ENCODE measurements at places on chromosomes 6 and 20. TPM values are rescaled to one million over a fixed set of nuclear protein-coding genes. Genes with fewer than 3 reads are reported as not detected.

GRCh38 chr20:46264391-46265266, 43.7 kb downstream of the CDH22 start:
- DNase-seq = no peak

- DNase-seq = no peak
Observed at GRCh38 chr20:6017467-6017866, 36.4 kb downstream of the LRRN4 start.

DNA sequence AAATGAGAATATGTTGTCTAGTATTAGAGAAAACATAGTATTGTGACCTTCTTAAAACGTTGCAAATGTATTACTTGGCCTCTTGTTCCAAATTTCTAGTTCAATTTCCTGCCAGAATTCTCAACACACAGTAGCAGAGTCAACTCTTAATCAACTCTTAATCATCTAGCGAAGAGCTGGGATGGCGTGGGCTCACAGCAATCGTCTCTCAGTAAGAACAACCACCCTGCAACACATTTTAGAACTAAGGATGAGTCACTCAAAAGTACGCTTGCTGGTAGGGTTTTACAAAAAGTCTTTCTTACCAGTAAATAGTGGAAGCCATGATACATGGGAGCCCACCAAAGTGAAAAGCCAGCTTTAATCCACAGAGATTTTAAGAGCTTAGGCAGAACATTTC, 24.6 kb downstream of the GPR6 start:
- no peak for DNase-seq

DNA sequence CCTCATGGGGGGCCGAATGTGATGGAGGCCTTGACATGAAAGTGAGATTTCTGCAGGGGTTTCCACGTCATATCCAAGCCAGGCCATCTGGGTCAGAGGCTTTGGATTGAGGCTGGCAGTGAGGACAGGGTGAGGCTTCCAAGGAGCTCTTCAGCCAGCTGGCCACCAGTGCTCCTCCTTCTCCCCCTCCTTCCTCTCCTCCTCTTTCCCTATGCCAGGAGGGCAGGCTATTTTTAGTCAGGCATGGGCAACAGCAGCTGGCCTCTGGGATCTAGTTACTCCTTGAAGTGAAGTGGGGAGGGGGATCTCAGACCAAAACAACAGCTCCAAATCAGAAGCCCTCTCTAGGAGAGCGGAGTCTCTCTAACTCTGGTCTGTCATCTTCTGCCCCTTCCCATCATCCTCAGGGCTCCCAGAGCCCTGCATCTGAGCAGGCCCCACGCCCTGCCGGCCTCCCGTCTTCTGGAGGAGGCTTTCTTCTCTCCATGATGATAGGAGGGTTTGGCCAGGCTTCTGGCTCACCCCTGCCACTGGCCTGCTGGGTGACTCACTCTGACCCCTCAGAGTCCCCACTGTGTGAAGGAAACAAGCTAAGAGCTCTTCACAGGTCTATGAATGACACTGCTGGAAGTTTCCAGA, 612 bp downstream of the TNNC2 start:
- DNase-seq = no peak

DNA sequence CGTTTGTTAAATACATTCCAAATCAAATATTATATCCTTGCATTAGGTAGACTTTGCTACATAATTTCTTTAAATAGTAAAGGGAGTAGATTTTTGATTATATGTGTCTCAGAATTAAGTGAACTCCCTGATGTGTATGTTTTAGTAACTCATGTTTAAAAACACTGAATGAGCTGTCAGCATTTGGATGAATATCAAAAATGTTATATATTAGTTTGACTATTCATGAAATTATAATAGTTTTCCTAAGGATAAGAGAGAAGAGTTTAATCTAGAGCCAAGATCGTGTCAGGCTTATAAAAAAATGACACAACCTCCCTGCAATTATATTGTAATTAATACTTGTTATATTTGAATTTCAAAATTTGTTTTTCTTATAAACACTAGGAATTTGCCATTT, 195.2 kb downstream of the COL19A1 start:
- DNase-seq = no peak

DNA sequence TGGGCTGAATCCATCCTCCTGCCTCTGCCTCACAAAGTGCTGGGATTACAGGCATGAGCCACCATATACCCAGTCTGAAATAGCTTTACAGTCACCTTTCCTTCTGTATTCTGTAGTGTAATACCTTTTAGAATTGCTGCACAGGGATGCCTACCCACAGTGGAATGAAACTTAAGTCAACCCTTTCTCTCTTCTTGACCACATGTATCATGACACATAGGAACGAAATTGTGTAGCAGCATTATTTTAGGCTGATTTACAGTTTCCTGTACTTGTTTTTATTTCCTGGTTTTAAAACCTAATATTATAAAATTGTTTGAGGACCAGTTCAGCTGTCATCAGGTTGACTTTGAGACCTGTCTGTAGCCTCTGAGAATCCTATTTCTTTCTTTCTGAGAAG, 297.8 kb downstream of the ZFAND3 start:
- DNase-seq = no peak

DNA sequence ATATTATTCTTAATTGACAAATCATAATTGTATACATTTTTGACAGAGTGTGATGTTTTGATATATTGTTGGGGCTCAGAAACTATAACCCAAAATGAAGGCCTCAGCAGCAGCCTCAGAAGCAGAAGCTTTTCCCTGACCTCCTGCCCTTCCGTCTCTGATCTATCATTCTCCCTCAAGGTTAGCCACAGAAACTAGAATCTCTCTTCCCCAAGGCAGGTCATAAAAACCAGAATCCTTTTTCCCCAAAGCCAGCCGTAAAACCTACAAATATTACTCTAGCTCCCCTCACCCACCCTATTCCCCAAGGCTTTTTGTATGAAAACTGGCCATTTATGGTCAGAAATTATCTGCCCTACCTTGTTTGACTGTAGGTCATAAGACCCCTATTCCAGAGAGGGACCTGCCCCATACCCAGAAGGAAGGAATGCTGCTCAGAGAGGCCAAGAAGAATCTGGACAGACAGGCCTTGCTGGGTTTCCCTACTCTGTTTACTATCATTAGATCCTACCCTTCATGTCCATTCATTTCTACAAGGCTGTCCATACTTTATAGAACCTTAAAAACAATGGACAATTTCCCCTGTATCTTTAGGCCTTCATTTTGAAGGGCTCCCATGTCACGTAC, 14.5 kb downstream of the OR2B2 start:
- no peak for DNase-seq

- no peak for DNase-seq
Observed at GRCh38 chr6:98530732-98531131, 303.6 kb upstream of the POU3F2 start.

DNA sequence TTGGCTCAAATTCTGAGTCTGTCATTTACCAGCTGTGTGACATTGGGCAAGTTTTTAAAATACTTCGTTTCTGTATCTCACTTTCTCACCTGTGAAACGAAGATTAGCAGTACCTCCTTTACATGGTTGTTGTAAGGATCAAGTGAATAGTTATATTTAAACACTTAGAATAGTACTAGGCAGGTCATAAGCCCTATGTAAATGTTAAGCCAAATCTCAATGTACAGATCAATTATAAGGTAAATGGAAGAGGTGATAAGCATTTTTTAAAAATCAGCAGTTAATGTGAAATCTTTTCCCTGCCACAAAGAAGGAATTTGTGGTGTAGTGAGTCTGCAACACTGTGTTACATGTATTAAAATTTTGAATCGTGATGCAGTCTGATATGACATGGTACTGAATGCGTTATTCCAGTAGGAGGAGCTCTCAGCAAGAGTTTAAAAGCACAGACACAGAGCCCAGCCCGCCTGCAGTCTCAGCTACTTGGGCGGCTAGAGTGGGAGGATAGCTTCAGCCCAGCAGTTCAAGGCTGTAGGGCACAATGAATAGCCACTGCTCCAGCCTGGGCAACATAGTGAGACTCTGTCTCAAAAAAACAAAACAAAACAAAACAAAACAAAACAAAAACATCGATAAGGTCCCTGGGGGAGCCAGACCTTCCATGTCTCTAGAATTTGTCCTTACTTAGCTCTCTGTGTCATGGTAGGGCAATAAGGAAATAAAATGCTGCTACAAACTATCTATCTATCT, 46.0 kb downstream of the GTF2H5 start:
- DNase-seq = peak; percentile 81

DNA sequence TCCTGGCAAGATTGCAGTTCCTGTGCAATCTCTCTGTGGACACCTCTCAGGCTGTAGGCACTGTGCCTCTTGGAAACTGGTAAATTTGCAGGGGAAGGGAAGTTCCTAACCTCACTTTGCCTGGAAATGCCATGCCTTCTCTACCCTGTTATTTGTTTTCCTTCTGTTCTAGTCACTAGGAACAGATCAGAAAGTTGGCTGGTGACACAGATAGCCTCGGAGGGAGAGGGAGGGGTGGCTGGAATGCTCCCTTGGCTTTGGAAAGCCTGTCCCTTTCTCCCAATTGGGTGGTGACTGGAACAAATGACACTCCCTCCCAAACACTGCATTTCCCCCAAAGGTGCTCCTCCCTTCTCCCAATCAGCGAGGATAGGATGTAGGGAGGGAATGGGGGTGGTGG, 131.5 kb upstream of the F13A1 start:
- DNase-seq = no peak

GRCh38 chr20:47252879-47253307, 103.6 kb downstream of the ZMYND8 start:
- no peak for DNase-seq

DNA sequence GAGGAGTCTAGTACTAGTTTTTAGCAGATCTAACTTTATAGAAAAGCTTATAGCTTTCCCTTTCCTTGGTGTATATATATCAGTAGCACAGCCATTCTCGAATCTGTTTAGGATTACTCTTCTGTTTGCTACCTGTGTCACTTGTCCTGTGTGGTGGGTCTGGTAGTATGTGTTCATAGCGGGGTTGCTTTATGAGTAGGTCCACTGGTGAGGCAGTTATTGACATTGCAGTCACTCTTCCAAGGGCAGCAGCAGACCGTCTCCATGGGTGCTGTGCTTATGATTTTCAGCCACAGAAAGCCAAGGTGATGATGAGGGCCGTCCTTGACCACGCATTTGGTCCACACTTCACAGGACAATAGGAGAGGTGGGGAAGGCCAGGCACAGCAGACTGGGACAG, 171.5 kb downstream of the CDKAL1 start:
- DNase-seq = no peak

GRCh38 chr6:135176058-135176457, 5.0 kb upstream of the MYB start:
- DNase-seq = no peak

GRCh38 chr20:24153101-24154040, 164.8 kb upstream of the GGTLC1 start:
- DNase-seq = no peak

DNA sequence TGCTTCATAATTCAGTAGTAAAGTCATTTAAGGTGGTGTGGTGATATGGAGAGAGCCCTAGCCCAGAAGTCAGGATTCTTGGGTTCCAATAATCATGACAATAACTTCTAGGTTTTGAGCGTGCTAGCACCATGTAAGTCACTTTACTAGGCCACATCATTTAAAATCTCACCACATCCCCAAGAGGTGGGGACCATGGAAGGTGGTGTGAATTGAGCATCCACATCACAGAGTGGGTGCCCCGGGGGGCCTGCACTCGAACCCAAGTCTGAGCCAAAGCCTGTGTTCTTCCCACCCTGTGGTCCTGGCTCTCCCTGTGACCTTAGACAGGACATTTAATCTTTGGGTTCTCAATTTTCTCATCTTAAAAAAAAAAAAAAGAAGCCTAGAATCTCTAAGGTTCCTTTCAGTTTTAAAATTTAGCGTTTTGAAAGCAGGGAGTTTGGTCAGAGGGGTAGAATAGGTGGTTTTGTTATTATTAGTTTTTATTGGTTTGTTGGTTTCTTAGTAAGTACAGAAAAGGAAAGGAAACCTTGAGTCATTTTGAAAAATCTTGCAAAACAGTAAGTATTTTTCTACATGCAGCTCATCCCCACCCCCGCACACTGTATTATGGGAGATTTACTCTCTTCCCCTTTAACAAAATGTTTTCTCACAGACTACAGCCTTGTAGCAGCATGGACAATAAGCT, 26.4 kb downstream of the ARMC2 start:
- DNase-seq = peak; percentile 6

DNA sequence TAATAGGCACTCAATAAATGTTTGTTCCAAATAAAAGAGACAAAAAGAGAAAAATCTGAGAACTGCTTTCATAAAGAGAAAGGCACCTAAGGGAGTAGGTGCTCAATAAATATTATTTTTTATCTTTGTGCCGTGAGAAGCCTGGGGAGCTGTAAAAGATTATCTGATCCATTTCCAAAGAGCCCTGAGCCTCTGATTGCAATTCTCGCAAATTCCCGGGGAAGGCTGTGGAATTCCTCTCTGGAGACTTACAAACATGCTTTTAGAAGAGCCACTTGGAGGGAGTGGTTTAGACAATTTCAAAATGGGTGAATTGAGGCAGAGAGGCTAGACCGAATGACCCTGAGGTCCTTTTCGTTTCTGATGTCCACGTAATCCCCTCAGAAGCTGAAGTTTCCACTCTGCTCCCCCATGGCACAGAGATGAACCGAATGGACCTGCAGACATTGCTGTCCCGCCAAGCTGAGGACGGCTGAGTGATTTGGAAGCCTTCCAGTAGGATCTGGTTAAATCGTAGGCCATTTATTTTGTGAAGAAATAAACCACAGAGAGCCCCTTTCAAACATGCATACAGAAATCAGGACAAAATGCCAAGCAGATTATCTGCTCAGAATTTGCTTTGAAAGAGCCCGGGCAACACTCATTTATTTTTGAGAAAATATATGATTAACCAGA, 77.8 kb downstream of the PKHD1 start:
- DNase-seq = no peak

- DNase-seq = no peak
Observed at GRCh38 chr20:8116067-8116811, 15.8 kb upstream of the PLCB1 start.

DNA sequence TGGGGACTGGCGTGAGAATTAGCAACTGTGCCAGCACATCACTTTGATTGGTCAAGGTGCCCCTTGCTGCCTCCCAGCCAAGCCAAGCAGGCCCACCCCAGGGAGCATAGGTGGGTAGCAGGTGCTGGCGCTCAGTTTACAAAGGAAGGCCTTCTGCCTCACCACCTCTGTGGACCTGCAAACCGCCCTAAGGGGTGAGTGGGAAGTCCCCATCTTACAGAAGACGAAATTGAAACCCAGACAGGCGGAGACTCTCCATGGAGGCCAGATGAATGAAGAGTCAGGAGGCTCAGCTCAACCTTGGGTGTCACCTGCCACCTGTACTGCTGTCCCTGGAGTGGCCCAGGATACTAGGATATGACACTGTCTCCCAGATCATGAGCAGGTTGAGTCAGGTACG, 21.5 kb upstream of the MAS1L start:
- no peak for DNase-seq

- no peak for DNase-seq
Observed at GRCh38 chr20:46637020-46637419, 14.2 kb downstream of the SLC13A3 start.

The HLA-DQA1 gene
- 5.9 TPM for total RNA-seq

The PIGU gene
- total RNA-seq = 4.6 TPM

The RAET1G gene
- not detected for total RNA-seq

The COL19A1 gene
- total RNA-seq = not detected

The MUC21 gene
- total RNA-seq = not detected

The ASCC3 gene
- total RNA-seq = 30.4 TPM

The LSM2 gene
- total RNA-seq = 13.7 TPM

The KIAA0408 gene
- total RNA-seq = 1.0 TPM

The TSHZ2 gene
- total RNA-seq = 27.4 TPM

The CDSN gene
- total RNA-seq = not detected

The ELOVL2 gene
- not detected for total RNA-seq

The PSORS1C1 gene
- not detected for total RNA-seq

The TRDN gene
- not detected for total RNA-seq
